Stimulated activated CD8-positive, alpha-beta memory T cell treated with anti-CD3 and anti-CD28 coated beads, Interleukin-7, amount 100 ng/mL, for 1 hour (primary cell): ENCODE measurements at places on chromosomes 2 and 18.

- no peak for DNase-seq
Observed at GRCh38 chr18:73563345-73563744, 584.3 kb downstream of the FBXO15 start.

DNA sequence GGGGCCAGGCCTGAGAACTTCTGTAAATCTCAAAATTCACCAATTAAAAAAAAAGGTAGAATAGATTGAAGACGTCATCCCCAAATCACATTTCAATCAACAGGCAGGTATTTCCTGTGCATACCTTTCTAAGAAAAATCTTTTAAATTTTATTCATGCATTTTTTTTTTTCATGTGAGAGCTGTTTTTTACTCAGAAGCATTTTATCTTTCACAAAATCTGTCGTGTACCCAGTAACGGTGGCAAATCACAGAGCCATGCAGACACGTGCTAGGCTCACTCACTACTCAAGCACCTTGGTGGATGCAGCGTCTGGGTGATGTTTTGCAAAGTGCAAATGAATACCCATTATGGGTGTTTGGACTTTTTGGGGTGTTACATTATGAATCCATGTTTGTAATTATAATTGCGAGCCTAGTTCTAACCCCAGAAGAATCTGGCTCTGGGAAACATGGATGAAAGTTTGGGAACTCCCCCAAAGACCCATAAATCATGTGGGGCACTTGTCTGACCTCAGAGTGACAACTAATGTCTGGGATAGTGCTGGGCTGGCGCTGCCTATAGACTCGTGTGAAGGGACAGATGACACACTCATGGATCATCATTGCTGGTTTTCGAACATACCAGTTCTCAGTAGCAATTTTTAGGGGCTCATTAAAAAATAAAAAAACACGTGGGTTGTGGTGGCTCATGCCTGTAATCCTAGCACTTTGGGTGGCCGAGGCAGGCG, 335.2 kb downstream of the LPIN1 start:
- DNase-seq, result no peak

- DNase-seq, result no peak
Observed at GRCh38 chr2:187799601-187800000, 245.4 kb upstream of the TFPI start.

- no peak for DNase-seq
Observed at GRCh38 chr2:231890896-231891513, 35.2 kb downstream of the NPPC start.

- DNase-seq, result no peak
Observed at GRCh38 chr2:126896471-126896870, 2.2 kb upstream of the TEX51 start.

- DNase-seq, result no peak
Observed at GRCh38 chr2:8500124-8501054, 181.5 kb upstream of the ID2 start.

DNA sequence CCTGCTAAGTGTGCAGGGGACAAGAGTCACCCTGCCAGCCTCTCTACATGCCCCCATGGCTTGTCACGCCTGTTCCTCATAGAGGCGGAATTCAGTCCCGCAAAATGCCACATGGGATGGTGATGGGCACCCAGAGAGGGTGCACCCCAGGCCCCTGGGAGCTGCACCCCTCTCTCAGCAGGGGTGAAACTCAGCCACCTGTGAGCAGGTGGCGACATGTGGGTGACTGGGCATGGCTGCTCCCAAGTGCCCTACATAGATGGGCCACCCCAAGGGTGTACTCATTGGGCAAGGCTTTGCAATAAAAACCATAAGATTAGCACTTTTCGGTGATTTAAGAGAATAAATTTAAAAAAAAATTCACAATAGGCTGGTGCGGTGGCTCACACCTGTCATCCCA, 6.3 kb downstream of the HS6ST1 start:
- no peak for DNase-seq

DNA sequence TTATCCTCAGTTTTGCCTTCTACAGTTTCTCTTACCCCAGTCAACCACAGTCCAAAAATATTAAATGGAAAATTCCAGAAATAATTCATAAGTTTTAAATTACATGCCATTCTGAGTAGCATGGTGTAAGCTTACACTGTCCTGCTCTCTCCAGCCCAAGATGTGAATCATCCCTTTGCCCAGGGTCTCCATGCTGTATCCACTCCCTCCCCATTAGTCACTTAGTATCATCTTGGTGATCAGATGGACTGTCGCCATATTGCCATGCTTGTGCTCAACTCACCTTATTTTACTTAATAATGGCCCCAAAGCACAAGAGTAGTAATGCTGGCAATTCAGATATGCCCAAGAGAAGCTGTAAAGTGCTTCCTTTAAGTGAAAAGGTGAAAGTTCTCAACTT, 18.5 kb upstream of the CCNT2 start:
- no peak for DNase-seq

GRCh38 chr2:181786371-181787228, 104.9 kb upstream of the ITPRID2 start:
- no peak for DNase-seq

GRCh38 chr2:62334440-62335058, 138.6 kb downstream of the B3GNT2 start:
- no peak for DNase-seq

DNA sequence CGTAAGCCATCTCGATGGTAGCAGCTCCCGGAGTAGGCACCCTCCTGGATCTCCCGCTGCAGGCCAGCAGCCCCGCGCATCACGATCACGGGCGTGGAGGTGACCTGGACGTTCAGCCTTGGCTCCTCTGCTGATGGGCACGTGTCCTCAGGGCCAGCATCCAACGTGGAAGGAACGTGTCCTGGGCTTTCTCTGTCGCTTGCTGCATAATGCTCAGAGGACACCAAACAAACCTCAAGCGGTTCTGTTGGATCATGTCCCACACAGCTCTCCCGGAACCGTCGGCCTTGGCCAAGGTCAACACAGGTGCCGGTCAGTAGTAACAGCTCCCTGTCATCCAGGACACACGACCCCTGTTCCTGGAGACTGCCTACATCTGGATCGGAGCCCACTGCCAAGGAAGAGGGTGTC, 23.1 kb downstream of the PASK start:
- DNase-seq, result no peak

- no peak for DNase-seq
Observed at GRCh38 chr2:207983641-207984042, 41.7 kb downstream of the PLEKHM3 start.

DNA sequence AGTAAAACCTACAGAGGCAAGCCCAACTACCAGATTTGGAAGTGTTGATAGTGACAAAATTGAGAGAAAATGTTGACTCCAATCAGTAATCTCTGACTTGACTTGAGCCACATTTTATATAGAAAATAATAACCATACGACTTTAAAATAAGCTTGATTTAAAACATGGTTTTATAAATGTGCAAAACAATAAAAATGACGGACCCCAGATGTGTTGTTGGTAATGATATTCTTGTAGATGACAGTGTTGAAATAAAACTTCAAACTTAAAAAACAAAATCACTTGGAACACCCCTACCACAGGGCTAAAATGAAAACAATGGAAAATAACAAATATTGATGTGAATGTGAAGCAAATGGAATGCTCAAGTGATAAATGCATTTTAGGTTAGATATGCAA, 188.1 kb downstream of the SRBD1 start:
- DNase-seq, result no peak

GRCh38 chr2:9552219-9553178, 3.1 kb downstream of the ADAM17 start:
- DNase-seq, result no peak

DNA sequence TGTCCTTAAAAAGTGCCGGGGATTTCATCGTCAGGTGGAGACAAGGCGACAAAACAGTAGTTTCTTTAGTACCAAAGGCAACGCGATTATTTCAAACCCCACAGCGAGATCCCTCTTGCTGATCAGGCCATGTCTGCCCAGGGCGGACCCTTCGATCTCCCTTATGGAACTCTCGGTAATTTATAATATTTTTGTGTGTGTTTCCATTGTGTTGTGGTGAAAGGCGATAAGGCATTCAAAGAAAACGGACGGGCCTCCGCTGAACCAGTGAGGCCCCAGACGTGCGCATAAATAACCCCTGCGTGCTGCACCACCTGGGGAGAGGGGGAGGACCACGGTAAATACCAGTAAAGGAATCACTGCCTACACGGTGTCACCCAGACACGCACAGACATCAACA, 1.4 kb upstream of the GAD1 start:
- no peak for DNase-seq

DNA sequence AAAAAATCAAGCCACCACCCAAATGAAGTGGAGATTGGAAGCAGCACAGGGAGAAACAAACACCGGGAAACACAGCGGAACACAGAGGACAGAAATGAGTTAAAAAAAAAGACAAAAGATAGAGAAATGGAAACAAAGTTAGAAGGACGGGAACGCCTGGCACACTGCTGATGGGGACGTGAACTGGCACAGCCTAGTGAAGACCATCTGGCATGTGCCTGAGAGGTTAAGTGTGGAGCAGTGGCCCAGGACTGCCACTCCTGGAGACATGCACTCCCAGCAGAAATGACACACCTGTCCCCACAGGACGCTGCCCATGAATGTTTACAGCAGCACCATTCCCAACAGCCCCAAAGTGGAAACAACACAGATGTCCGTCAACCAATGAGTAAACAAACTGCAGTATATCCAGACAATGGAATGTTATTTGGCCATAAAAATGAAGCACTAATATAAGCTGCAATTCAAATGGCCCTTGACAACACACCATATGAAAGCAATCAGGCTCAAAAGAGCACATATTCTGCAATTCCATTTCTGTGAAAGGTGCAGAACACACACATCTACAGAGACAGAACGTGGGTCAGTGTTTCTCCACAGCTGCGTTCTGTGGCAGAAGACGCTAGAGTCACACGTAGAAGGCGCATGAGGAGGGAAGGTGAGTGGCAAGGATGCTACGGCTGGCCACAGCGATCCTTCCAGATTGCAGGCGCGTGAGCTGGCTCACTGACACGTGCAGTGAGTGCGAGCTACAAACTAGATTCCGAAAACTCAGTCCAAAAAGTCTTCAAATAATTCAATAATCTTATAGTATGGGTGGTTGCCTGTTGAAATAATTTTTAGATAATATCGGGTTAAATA, 24.6 kb downstream of the THAP4 start:
- no peak for DNase-seq

GRCh38 chr2:50196775-50197480, 835.0 kb downstream of the NRXN1 start:
- DNase-seq, result no peak

GRCh38 chr18:35484034-35484433, 13.7 kb downstream of the INO80C start:
- no peak for DNase-seq

DNA sequence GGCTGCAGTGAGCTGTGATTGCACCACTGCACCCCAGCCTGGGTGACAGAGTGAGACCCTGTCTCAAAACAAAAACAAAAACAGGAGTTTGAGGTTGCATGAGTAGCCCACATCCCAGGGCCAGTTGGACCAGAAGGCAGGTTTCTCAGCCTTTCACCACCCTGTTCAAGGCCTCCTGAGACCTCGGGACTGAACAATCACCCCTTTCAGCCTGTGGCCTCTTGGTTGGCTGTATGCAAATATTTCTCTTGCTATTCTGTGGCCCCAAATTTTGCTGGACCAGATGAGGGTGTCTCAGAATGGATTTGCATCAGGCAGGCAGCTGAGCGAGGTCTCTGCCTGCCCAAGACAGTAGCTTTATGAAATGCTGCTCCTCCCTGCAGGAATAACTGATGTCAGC, 56.9 kb downstream of the DPYSL5 start:
- DNase-seq, result no peak

GRCh38 chr2:60091266-60091665, 462.2 kb downstream of the BCL11A start:
- DNase-seq, result no peak

- no peak for DNase-seq
Observed at GRCh38 chr18:6255116-6255705, 159.5 kb downstream of the L3MBTL4 start.

- DNase-seq, result no peak
Observed at GRCh38 chr2:44566059-44566458, 204.3 kb downstream of the CAMKMT start.

DNA sequence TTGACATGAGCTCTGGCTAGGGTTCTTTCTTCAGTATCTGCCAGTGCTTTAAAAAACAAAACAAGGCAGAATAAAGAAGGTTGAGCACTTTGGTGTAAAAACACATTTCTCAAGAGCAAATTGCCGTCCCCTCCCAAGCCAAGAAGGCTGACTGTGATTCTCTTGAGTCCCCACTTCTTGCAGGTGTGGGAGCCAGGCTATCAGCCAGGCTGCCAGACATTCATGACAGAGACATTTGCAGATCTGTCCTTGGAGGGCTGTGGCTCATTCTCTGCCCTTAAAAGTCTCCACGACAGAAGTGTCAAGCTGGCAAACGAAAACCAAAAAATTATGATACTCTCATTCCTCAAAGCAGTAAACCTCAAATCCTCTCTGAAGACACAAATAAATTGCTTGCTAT, 749.3 kb upstream of the HS6ST1 start:
- DNase-seq, result no peak

DNA sequence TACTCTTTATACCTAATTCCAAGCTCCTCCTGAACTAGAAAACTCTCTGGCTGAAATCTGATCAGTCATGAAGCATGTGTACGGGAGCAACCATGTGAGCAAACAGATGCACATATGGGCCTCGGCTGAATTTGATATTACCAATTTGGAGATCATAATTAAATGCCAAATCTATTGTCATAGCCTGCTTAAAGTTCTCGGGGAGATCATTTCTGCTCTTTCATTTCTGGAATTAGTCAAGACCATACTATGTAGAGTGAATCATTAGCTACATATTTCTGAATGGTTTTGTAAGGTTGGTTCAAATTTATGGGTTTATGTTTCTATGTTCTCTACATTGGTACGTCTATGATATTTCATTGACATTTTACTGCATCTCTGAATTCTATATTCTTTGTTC, 205.5 kb downstream of the UBE2E3 start:
- DNase-seq, result no peak

DNA sequence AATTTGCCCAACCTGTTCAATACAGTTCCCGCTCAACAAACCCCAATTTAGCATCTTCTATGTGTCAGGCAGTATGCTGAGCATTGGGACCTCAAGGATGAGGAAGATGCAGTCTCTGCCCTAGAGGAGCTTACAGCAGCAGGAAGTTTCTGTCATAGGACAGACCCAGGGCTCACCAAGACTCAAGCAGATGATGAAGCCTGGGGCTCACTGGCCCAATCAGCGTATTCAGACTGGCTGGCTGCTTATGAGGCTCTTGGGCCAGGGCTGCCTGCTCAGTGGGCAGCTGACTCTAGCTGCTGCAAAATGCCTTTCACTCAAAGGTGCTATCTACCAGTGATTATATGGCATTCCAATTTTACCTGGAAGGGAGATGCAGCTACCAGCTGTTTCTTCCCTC, 2.1 kb downstream of the FAM178B start:
- DNase-seq, result no peak
